ENCODE measurements at places on chromosomes 2 and 18.
A peak's percentile ranks its signal among the peaks of the same experiment; 100 is the strongest.

DNA sequence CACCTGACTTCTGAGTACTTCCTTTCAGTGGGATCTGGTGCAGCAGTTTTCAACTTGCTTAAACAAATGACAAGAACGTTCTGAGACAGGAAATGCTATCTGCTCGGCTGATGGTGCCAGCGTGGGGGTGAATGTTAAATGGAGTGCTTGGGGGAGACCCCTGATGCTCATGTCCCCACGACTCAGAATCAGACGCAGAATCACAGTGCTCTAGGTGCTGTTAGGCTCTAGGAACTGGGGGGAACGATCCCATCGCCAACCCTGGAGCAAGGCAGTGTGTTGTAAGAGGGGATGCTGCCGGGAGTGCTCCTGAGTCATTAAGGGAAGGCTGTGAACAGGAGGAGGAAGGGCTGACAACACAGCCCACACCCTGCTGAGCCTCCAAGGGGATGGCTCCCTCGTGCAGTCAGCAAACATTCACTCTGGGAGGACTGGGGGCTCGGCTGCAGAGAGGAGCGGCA, 34.1 kb upstream of the KCNF1 start:
- peak; percentile 52 for DNase-seq

- no peak for DNase-seq
Observed at GRCh38 chr2:191598296-191598695, 79.6 kb upstream of the NABP1 start.

GRCh38 chr18:78178812-78179211, 800.8 kb upstream of the SALL3 start:
- DNase-seq = no peak

DNA sequence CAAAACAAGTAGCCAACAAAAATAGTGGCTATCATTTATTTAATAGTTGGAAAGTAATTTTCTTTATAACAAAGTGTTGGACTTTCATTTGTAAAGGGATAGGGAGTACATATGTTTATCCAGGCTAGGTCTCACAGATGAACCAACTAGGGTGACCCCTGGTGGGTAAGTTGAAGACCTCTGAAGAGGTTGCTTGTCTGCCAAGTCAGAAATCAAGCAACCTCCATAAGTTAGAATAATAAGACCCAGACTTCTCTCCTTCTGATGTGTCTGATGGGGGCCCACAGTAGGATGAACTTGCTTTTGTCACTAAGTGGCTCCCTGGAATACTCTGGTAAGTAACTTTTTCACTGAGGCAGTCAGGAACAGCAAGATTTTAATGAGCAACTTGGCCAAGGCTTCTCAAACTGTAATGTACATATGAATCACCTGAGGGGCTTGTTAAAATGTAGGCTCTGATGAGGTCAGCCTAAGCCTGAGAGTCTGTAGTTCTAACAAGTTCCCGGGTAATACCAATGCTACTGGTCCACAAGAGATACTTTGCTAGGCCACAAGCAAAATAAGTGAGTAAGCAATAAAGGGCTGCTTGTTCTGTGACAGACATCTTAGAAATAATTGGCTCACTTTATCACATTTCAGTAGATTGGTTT, 319.6 kb downstream of the PIK3C3 start:
- DNase-seq = peak; percentile 9

- peak; percentile 20 for DNase-seq
Observed at GRCh38 chr2:170505631-170506275, 209.4 kb upstream of the SP5 start.

DNA sequence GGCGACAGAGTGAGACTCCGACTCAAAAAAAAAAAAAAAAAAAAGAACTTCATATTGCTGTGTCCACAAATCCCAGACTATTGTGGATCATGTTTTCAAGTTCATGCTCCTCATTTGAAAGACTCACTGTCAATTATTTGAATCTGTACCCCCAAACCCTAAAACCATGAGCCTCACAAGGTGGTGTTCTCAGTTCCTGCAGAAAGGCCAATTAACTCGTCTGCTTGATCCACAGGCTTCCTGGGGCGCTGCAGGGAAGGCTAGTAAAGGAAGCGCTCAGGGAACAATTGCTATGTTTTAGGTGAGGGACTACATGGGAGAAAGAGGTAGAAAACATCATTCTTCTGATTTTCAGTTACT, 396.8 kb upstream of the NETO1 start:
- no peak for DNase-seq

GRCh38 chr2:169790581-169790980, 8.1 kb upstream of the SSB start:
- no peak for DNase-seq

- peak; percentile 53 for DNase-seq
Observed at GRCh38 chr2:240586919-240587800, 626 bp downstream of the CAPN10 start.

DNA sequence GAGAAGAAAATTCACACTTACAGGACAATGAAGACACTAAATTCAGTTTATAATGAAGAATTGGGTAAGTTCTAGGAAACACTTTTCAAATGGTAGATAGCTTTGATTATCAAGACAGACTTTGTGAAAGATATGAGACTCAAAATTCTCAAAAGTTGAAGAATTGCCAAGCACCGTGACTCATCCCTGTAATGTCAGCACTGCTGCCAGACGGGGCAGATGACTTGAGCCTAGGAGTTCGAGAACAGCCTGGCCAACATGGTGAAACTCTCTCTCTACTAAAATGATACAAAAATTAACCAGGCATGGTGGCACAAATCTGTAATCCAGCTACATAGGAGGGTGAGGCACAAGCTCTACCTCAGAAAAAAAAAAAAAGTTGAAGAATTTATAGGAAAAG, 1820.1 kb upstream of the LRRTM1 start:
- DNase-seq = no peak

GRCh38 chr2:156907806-156908205, 349.7 kb upstream of the GALNT5 start:
- DNase-seq = no peak

- DNase-seq = no peak
Observed at GRCh38 chr2:133486771-133487191, 81.5 kb downstream of the NCKAP5 start.

DNA sequence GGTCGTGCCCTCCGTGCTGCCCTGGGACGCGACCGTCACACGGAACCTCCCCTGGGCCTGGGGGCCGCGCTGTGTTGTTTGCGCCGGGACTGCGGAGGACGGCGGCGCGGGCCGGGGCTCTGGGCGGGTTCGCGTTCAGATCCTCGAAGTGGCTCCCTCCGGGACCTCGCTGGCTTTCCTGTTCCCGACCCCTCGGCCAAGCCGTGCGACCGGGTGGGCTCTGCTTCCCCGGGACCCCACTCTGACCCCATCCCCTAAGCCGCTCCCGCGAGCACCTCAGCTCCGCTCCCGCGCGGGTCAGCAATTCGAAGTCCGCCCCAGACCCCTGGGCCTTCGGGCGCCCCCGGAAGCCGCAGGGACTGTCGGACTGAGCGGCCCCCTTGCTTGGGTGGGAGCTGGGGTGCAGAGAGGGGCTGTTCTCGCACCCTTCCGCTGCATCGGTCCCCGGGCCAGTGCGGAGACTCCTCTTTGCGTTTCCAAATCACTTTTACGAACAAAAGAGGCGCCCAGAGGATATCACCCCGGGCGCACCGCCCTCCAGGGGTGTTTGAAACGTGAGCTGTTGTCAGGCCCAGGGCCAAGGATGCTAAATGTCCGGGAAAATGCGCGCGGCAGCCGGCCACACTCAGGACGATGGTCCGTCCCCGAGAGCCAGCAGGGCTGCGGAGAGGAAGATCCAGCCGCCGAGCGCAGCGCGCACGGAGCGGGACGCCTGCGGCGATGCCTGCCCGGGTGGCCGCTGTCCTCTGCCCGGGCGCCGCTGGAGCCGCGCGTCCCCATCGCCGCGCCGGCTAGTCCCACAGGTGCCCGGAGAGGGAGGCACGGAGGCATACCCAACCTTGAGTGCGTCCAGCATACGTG, 73.5 kb downstream of the ZCCHC2 start:
- peak; percentile 57 for DNase-seq

- DNase-seq = no peak
Observed at GRCh38 chr2:24659862-24660261, 133.3 kb downstream of the PTRHD1 start.

DNA sequence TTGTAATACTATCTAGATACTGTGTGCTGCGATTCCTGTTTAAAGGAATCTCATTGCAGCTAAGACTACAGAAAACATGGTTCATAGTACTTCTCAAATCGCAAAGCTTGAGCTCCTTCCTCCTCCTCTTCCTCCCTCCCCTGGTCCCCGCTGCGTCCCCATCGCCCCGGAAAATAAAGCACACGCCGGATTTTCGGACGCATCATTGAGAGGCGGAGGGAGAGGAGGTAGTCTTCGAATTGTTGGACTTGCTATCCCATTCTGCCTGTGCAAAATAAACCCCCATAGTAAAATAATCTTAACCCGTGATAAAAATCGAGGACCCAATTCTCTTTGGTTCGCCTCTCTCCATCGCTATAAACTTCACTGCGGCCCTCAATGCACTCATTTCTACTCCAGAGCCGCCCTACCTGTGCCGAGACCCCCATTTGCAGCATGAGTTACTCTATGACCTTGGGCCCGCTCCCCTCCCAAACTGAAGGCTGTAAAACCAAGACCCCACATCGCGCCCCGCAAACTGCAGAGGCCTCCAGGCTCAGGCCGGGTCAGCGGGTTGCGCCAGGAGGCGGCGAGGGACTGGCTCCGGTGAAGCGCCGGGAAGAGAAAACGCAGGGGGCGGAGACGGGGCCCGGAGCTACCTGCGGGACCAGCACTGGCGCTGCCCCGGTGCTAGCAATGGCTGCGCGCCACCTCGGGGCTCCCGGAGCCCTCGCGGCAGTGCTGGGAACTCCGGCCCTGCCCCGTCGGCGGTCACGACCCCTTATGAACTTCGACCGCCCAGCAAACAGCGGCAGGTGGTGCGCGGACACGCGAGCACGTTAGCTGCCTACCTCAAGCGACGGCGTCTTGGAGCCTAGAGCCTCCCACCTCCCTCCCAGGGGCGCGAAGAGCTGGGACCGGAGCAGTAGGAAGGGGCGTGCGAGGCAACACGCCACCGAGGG, 649 bp downstream of the ESCO1 start:
- peak; percentile 71 for DNase-seq

- no peak for DNase-seq
Observed at GRCh38 chr2:218904176-218904575, 23.5 kb downstream of the WNT10A start.

All from GM03348 (cell line).